ENCODE measurements at places on chromosomes 6 and 20.

DNA sequence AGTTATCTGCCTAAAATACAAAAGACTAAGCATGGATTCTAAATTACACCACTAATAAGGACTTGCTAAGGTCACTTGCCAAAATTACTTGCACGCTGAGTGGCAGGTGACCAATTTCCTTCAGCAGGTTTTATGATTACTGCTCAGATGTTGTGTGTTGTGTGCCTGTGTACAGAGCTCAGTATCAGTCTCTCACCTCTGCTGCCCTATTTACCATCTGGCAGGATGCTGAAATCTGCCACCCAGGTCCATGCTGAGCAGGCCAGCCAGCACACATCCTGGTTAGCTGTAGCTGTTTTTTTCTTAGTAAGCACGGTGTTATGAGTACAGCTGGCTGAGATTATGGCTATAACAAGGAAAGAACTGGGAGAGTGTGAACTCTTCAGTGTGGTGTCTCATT is 34.0 kb downstream of the ELOVL4 start:
- no peak for DNase-seq

DNA sequence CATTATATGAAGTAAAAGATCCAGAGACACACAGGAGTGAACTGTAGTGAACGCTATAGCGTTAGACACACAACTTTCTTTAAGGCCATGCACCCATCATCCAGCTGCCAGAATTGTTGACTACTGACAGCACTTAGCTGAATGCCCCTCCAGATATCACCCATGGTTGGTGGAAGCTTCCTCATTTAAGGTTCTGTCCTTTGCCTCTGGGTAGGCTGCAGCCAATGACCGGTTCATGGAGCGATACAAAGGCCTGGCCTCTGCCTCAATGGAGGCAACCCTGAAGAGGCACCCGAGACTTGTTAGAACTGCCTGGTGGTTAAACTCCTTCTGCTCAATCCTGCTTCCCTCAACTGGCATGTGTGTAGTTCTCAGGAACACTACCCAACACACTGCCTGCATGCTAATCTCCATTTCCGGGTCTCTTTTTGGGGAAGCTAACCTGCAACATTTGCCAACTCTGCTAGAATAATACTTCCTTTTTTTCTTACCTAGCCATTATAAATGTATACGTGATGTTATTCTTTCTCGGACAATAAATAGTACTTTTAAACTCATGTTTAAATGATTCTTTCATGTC is 49.8 kb upstream of the THEMIS start:
- DNase-seq = no peak

DNA sequence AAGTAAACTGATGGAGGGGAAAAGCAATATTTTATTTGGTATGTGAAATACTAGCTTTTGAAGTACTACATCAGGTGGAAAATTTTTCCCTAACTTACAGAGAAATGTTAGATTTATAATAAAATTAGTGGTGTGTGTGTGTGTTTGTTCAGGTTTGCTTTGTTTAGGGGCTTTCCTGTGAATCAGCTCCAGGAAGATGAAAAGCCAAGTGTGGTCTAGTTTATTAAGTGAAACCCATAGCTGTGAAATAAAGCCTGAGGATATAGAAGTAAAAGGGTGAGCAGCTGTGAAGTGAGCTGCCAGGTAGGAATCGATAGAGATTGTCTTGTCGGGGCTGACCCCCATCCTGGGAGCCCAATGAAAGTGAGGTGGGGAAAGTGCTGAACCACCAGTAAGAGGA is 347.6 kb upstream of the IMPG1 start:
- no peak for DNase-seq

DNA sequence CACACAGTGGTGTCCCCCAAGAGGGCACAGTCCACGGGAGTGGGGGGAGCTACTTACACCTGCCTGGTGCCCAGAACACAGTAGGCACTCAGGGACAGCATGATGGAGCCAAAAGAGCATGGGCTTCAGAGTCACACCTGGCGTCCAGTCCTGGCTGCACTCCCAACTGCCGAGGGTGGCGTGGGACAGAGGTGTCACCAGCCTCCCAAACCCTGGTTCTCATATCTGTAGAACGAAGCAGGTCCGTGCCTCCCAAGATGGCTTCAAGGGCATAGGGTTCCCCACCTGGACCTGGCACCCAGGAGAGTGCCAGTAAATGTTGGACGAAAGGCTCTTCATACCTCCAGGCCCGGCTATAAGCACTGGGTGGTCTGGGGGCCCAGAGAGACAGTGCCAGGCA is 8.9 kb downstream of the HRH3 start:
- DNase-seq = no peak

DNA sequence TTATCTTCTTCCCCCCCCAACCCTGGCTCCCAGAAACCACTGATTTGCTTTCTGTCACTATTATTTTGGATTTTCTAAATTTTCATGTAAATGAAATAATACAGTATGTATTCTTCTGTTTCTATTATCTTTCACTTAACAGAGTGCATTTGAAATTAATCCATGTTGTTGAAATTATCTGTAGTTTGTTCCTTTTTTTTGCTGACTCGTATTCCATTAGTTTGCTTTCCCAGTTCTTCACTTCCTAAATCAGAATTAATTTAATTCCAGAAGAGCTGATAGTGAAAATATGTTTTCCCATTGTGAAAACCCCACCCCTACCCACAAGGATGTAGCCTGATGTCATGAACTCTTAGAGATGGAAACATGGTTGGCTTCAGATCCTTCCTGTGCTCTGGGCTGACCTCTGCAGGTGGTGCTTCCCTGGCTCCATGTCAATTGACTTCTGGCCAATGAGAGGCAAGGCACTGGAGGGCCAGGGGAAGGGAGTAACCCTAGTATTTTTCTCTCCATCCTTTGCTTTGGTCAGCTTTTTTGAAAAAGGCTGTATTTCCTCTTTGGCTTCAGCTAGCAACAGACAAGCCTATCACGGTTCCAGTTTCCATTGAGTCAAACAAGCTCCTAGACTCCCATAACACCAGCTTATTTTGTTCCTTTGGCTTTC is 244.4 kb upstream of the HSF2 start:
- no peak for DNase-seq

DNA sequence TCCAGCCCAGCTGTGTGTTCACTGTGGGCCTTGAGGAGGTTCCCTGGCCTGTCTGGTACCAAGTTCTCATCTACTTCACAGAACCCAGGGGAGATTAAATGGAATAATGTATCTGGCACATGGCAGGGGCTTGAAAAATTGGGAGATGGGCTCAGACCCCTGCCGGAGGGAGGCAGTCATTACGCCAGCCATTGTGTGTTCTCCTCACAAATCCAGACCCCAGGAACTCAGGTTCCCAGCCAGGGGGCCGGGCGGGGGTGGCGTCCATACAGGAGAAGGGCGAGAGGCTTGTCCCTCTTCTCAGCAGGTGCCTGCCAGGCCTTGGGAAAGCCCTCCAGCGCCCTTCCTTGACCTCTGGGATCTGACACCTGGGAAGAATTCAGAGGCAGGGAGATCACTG is 8.1 kb downstream of the NOL4L start:
- DNase-seq = no peak

GRCh38 chr20:3446779-3447178 is 24.0 kb upstream of the ATRN start:
- no peak for DNase-seq

- peak; percentile 53 for DNase-seq
Measured at GRCh38 chr6:137736911-137737310, 130.1 kb upstream of the TNFAIP3 start.

- DNase-seq = no peak
Measured at GRCh38 chr20:16752901-16753300, 4.7 kb downstream of the OTOR start.

DNA sequence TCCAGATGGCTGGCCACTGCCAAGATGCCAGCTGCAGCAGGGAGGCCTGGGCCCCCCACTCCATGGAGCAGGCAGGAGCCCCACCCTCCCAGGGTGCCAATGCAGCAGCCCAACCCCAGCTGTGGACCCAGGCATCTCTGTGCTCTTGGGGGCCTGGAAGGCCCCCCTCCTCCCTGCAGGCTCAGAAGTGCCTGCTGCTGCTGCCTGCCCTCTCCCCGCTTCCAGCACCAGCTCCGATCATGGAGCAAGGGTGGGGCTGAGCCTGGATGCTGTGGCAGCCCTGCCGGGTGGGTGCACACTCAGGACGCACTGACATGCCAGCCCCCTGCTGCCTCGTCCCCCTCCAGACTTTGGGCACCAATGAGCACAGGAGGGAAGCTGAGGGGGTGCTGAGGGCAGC is 14.8 kb upstream of the ABCC10 start:
- no peak for DNase-seq

GRCh38 chr6:138372711-138373463 is 4.8 kb upstream of the SMIM28 start:
- DNase-seq = peak; percentile 45

DNA sequence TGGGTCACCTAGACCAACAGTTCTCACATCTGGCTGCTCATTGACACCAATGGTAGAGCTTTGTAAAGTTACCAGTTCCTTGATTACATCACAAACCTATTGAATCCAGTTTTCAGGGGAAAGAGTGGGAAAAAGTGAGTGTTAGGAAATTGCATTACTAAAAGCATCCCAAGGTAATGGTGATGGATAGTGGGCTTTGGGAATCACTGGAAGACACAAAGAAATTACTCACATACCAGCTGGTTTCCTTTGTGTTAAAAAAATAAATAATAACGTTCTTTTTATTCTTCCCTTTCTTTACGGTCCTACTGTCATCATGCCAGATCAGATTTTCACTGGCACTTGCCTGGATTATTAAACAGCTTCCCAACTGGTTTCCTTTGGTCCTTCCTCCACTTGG is 370.7 kb downstream of the RFPL4B start:
- peak; percentile 12 for DNase-seq

- peak; percentile 87 for DNase-seq
Measured at GRCh38 chr6:24524805-24525204, 30.0 kb downstream of the ALDH5A1 start.

DNA sequence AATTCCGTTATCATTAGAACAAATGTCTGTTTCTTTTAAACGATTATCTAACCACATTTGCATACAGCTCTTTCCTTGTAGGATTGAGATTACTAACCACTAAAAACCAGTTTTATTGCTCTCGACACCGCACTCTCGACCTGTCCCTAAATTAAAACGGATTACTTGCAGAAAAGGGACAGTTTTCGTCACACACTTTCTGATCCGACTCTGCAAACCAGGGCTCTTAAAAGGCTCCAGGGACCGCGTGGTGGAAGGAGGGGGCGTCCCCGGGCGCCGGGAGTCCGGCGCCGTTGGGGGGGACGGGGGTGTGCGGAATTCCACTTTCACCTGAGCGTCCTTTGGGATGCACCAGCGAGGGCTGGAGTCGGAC is 731 bp downstream of the MAK start:
- peak; percentile 4 for DNase-seq

DNA sequence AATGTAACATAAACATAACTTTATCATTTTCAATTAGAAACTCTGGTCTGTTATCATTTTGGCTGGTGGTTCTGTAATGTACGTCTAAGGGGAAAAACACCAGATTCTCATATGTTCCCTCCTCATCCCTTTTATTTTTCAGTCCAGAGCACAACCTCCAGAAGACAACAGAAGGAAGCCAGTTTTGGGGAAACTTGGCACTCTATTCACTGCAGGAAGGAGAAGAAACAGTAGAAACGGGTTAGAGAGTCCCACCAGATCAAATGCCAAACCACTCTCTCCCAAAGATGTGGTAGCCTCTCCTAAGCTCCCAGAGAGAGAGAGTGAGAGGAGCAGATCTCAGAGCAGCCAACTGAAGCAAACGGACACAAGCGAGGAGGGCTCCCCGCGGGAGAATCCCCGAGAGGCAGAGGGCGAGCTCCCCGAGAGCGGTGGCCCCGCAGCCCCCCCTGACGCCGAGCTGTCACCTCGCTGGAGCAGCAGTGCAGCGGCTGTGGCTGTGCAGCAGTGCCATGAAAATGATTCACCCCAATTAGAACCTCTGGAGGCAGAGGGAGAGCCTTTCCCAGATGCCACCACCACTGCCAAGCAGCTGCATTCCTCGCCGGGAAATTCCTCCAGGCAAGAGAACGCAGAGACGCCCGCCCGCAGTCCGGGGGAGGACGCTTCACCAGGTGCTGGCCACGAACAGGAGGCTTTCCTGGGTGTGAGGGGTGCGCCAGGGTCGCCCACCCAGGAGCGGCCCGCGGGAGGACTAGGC is 117.8 kb downstream of the RTN4IP1 start:
- no peak for DNase-seq

GRCh38 chr20:17500271-17500670 is 30.9 kb downstream of the BFSP1 start:
- DNase-seq = no peak

DNA sequence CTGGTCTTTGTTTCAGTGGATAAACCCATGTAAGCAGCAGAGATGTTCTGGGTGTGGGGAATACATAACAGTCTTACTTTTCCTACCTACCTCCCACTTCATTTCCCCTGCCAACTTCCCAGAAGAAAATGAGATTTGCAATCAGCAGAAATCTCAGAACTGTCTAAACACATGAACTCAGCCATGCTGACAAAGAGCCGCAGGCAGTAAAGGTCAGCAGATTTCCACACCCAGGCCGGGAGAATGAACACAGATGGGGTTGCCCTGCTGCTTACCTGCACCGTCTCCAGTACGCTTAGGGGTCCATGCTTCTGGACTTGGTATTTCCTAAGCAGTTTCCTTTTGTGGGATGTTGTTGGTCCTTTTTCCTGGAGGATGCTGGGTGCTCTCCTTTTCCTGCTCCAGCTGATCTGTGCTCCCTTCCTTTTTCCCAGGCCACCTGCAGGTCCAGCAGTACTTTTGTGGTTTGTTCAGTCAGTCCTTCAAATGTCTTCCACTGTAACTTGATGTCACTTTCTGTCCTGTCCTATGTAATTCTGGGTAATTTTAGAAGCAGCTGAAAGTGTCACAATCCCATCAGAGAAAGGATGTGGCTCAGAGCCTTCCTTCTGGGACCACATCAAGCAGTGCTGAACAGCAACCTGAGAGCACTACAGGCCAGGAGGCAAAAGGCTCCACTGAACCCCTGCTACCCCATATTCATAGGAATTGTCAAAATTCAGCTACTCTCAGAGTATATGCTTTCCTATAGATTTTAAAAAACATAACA is 129.0 kb downstream of the CEP57L1 start:
- DNase-seq = no peak

DNA sequence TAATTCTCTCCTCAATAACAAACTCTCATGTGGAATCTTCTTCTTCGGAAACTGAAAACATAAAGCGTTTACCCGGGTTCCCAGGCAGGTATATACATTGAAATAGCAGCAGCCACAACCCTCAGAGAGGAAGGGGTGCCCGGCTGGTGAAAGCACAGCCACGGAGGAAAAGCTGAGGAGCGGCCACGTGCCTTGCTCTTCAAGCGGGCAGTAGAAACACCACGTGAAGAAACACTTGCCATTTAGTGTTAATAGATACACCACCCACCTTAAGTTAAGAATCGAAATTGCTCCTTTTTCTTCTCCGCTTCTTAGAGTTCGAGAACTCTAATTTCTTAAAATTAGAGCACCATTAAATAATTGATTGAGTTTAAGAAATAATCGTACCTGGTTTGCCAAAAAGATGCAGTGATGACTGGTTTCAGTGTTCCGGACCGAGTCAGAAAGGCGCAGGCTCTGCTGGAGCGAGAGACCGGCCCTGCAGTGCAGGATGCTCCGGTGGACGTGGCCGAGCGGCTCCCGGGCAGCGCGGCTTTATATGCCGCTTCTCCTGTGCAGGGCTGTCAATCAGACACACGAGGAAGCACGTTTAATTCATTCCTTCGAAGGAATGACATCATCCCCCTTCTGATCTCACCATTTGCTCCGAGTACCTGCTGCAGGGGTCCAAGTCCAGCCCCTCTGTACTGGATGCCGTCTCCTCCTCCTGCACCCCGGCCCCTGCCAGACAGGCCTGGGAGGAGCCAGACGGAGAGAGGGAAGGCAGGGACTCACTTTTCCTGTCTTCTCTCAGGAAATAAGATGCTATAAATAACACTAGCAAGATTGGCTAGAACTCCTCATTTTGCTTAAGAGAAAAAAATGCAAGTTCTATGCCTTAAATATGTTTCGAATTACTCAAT is at the start of gene THBS2:
Gene THBS2 (minus strand): TSS at position 510 of the 902 bp plus-strand sequence. CDS start 3,062 bp downstream, outside the sequence.
- peak; percentile 99 for DNase-seq
